ENCODE measurements at places on chromosomes 2 and 18.

DNA sequence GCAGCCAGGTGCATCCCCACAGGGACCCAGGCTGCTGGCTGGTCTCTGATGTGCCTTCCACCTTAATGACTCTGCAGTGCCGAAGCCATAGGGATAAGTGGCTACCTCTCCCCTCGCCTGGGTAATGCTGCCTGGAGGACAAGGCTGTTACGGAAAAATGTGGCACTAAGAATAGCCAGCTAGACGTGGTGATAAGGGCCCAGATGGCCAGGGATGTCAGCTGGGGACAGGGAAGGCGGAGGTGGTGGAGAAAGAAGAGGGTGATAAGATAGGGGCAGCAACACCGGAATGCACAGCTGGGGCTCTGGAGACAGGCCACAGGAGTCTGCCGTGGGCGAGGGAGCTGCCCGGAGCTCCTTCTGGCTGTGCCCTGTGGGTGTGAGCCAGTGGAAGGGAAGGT lies 170.6 kb downstream of the FHOD3 start:
- DNase-seq: no peak

DNA sequence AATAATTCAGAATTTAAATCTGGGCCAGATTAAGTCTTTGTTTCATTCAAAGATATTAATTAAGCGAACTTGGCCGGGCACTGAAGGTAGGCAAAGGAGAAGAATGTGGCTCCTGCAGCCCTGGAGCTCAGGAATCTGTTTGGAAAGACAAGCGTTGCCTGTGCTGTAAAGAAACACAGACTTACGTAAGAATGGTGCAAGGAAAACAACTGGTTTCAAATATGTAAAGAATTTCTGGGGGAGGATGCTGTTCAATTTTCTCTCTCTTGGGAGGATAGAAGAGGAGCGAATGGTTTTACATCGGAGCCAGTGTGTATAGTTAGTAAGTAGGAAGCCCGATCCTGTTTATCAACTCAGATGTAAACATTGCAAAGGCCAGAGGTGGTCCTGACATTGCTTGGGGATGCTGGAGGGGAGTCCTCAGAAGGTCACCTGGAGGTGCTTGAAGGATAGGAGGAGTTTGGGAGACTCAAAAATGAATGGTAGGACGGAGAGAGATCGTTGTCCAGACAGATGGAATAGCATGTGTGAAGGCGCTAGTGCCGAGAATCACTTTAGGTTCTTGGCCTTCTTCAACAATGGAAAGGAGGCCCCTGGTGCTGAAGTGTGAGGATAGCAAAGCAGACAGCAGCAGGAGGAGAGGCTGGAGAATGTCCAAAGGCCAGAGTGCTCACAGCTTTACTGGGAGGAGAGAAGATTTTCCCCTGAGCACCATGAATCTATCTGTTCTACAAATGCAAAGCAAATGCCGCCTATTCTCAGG lies 456.1 kb downstream of the LPIN1 start:
- no peak for DNase-seq

DNA sequence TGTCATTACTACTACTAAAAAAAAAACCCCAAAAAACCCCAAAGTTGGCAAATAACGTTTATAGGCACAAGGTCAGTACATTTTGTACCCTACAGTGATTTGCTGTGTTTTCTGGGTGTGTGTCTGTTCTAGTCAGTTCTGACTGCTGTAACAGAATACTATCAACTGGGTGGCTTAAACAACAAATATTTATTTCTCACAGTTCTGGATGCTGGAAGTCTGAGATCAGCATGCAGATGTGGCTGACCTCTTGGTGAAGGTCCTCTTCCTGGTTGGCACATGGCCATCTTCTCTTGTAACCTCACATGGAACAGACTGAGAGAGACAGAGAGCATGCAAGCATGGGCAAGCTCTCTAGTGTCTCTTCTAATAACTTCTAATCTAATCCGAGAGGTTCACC lies 103.1 kb downstream of the CERS6 start:
- no peak for DNase-seq

DNA sequence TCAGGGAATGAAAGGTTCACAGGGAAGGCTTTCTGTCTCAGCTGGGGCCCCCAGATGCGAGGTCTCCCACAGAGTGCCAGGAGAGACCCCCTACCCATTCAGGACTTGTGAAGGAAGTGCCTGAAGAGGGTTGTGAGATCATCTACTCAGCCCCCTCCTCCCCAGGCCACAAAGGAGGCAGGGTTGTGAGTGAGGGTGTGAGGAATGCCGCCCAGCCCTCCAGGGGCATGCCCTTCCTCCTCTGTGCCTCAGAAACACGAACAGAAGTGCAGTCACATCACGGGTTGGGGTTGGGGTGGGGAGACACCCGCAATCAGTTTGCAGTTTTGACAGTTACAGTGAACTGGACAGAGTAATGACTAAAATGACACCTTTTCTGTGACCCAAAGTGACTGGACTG lies 5.0 kb downstream of the MAL start:
- DNase-seq: no peak

DNA sequence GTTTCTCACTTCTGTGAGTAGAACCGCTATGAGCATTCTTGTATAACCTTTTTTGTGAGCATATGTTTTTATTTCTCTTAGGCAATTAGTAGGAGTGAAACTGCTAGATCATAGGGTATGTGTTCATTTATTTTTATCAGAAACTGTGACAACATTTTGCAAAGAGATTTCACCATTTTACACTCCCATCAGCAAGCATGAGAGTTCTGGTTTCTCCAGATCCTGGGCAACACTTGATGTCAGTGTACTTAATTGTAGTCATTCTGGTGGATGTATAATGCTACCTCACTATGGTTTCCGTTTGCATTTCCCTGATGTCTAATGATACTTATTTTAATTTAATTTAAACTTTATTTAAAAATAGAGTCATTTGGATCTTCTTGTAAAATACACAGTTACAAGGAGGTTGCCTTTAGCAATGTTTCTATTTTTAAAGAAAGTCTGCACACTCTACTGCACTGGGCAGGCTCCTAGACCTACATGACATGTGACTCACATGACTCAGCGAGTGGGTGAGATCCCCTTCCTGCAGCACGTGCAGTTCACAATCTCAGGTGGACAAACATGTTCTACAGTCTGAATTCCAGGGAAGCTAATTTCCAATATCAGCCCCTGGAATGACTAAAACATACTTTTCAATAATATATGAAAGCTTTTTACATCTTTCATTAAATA lies 127.0 kb upstream of the BCL2L11 start:
- DNase-seq: no peak

DNA sequence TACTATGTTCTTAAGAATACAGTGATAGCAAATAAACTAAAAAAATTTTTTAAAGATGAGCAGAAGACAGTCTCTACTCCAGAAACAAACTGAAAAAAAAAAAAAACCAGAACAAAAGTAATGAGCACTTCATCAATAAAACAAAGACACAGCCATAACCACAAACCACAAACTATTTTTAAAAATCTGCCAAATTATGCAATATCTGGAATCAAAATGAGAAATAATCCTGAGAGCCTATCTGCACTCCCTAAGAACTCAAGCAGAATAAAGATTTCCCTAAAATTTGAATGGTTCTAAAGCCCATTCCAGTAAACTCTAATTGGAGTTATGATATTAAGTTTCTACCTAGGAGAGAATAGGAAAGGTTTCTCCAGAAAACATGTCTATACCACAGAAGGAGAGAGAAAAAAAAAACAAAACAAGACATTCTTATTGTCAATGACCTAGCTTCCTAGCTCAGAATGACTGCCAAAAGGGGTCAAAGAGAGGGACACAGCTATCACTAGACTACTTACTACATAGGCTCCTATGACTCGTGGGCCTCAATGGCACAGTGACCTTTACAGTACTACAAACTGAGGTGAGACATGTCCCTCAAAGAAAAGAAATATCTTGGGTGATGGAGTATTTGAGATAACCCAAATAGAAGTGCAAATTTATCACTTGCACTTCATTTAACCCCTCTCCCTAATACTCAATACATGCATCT lies 262.8 kb downstream of the ZEB2 start:
- no peak for DNase-seq

- no peak for DNase-seq
Observed at GRCh38 chr2:179802051-179802882, 59.1 kb downstream of the ZNF385B start.

GRCh38 chr2:120401275-120402066 lies 55.5 kb downstream of the INHBB start:
- DNase-seq: no peak

DNA sequence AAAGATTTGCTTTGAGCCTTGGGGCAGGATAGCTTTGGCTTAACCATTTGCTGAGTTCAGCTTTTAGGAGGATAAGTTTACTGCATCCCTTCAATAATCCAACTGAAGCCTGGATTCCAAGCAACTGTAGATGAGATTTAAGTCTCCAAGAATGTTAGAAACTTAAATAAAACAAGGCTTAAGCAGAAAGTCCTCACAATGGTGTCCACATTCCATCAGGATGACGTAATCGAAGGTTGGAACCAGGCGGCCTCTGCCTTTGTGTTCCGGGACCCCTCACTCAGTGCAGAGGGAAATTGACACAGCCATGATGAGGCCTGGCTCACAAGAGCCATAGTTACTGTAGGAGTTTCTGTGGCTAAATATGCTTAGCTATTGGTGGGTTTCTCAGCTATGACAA lies 260.4 kb downstream of the LPIN1 start:
- no peak for DNase-seq

DNA sequence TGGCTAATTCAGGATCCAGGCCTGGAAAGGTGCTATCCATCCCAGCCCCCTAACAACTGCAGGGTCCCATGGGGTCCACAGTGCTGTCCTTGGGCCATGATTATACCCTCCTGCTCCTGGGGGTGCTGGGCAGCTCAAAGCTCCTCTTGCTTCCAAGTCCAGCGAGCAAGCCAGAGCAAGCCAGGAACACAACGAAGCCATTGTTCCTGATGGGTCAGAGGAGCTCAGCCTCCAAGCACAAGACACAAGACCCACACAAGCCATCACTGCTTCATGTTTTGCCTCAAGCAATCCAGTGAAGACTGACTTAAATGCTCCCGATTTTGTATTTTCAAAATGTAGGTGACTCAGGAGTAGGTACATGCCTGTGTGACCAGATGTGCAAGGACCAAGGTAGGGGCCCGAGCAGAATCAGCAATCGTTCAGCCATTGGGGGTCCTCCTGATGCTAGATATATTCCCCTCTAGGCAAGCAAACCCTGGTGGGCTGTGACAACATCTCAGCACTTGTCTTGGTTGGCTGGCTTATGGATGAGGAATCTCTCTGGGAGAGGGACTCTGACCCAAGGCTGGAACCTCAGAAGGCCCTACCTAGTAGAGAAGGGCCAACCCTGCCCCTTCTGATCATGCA lies 90.8 kb downstream of the EPAS1 start:
- DNase-seq: no peak

- no peak for DNase-seq
Observed at GRCh38 chr2:232802091-232802490, 25.7 kb upstream of the KCNJ13 start.

- no peak for DNase-seq
Observed at GRCh38 chr2:29733965-29734364, 187.4 kb downstream of the ALK start.

GRCh38 chr2:239391286-239392071 lies 9.3 kb downstream of the HDAC4 start:
- no peak for DNase-seq

DNA sequence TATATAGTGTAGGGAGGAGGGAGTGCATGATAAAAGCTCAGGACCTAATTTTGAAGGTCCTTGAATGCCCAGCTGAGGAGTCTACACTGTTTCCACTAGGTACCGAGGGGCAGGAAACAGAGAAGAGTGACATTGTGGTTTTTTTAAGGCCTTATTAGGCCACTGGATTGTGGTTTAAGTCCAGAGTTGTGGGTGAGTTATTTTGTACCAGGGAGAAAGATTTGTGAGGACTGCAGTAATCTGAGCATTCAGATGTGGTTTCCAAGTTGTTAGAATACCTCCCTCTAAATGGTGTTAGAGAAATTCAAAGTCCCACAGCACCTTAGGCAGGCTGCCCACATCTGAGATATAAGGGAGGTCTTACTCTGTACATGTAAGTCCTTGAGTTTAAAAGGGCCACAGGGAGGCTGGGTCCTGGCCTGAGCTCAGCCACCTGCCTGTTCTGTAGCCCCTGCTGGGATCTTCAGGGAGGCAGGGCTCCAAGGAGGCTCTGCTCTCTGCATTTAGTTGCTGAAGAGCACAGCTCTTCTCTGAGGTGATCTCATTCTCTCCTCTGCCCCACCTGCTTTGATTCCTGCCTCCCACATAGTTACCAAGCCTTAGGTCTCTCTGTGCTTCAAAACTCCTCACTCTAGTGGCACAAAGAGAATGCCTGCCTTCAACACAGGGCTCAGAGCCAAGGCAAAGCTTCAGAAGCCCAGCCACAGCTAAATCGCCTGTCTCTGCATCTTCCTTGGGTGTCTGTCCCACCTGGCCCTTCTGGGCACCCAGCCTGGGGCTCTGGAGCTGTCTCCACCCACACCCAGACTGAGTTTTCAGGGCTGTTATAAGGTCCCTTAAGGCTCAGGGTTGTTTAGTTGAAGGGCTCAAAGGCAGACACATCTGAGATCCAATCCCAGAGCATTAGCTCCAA lies 88.1 kb downstream of the VSNL1 start:
- no peak for DNase-seq

GRCh38 chr18:31657823-31658669 lies 26.3 kb downstream of the B4GALT6 start:
- no peak for DNase-seq

GRCh38 chr2:135582383-135582782 lies 51.1 kb downstream of the R3HDM1 start:
- DNase-seq: no peak

DNA sequence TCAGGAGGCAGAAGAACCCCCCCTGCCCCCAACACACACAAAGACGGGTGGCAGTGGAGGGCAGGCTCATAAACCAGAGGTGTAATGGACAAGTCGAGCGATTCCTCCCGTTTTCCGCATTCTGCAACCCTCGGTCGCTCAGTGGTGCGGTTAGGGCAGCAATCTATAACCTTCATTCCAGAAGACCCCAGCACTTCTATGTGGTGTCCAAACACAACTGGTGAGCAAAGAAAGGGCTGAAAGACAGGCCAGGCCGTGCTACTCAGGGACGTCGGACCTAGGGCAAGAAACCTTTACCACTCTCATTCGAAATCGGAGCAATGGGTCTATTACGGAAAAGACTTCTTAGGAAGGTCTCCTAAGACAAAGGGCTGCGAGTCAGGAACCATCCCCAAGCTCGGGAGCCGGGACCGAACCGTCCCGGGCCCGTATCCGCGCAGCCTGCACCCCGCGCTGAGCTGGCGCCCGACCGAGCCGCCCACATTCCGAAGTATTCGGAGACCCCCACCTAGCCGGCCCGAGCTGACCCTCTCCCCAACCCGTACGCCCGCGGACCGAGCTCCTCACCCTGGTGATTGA lies 568 bp downstream of the ARL5A start:
- DNase-seq: no peak

DNA sequence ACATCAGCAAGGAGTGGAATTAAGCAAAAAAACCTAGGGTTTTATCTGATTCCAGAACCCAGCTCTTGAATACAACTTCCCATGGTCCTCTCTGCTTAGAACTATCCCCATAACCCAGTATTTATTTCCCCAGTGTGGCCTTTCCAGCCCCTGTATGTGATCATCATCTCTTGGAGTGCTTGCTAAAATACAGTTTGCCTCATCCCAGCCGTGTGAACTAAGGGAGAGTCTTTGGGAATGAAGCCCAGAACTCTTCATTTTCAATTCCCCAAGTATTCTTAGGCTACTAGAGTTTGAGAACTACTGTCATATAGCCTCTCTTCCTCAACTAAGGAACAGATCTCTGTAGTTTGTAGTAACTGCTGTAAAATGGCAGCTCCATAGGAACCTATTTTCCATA lies 173.1 kb downstream of the LCLAT1 start:
- no peak for DNase-seq

- DNase-seq: no peak
Observed at GRCh38 chr2:216880509-216881184, 20.8 kb upstream of the TNP1 start.

- no peak for DNase-seq
Observed at GRCh38 chr18:22932885-22933205, 283 bp upstream of the RBBP8 start.

- no peak for DNase-seq
Observed at GRCh38 chr2:52034706-52035105, 1002.8 kb upstream of the NRXN1 start.

Measured in activated CD4-positive, alpha-beta T cell treated with anti-CD3 and anti-CD28 coated beads, Interleukin-2, amount 50 U/mL, for 4 hours (primary cell).